ENCODE measurements at places on chromosomes 13 and 19.

DNA sequence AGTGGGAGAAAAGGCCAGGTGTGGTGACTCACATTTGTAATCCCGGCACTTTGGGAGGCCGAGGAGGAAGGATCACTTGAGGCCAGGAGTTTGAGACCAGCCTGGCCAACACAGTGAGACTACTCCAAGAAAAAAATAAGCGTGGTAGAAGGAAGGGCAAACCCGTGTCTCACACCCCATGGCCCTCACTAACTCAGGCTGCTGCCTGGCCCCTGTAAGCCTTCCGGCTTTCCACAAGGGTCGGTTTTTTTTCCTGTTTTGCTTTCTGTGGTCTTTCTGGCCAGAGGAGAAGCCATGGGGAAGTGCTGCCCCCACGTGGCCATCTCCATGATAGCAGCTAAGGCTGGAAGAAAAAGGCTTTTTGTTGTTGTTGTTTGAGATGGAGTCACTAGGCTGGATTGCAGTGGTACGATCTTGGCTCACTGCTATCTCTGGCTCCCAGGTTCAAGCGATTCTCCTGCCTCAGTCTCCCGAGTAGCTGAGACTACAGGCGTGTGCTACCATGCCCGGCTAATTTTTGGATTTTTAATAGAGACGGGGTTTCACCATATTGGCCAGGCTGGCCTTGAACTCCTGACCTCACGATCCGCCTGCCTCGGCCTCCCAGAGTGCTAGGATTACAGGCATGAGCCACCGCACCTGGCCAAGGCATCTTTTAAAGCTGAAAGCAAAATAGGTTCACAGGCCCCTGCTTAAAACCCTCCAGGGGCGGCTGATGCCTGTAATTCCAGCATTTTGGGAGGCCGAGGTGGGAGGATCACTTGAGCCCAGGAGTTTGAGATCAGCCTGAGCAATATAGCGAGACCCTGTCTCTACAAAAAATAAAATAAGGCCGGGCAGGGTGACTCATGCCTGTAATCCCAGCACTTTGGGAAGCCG lies 7.5 kb upstream of the ARHGEF18 start:
- DNase-seq: peak; percentile 19

- DNase-seq: no peak
Measured at GRCh38 chr19:35931874-35932202, 4.3 kb upstream of the LRFN3 start.

DNA sequence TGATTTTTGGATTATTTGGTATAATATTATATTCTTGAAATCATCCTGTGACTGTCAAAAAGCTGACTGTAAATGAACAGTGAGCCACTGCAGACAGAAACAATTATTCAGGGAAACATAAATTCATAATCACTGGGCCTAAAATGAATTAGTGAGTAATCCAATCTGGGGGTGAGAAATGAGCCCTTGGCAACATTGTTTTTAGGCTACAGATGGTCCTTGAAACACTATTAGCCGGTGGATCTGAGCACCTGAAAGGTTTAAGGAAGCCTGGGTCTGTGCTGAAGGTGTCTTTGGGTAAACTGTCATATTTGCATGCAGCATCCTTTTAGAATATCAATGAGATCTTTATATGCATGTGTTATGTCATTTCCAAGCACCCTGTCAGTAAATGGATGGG lies 290.7 kb downstream of the ATP8A2 start:
- no peak for DNase-seq

DNA sequence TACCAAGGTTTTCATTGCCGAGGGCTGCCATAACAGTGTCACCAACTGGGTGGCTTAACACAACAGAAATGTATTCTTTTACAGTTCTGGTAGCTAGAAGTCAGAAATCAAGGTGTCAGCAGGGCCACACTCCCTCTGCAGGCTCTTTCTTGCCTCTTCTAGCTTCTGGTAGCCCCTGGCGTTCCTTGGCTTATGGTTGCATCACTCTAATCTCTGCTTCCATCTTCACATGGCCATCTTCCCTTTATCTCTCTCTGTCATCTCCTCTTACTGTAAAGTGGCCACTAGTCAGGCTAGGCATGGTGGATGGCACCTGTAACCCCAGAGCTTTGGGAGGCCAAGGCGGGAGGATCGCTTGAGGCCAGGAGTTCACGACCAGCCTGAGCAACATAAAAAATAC lies 38.0 kb upstream of the MRI1 start:
- DNase-seq: no peak

GRCh38 chr13:40345654-40346372 lies 320.6 kb downstream of the FOXO1 start:
- no peak for DNase-seq

GRCh38 chr13:45184693-45185092 lies 16.2 kb downstream of the KCTD4 start:
- no peak for DNase-seq

GRCh38 chr13:61410669-61411297 lies 4.9 kb downstream of the PCDH20 start:
- DNase-seq: no peak

- no peak for DNase-seq
Measured at GRCh38 chr13:26168237-26168814, 53.8 kb downstream of the RNF6 start.

DNA sequence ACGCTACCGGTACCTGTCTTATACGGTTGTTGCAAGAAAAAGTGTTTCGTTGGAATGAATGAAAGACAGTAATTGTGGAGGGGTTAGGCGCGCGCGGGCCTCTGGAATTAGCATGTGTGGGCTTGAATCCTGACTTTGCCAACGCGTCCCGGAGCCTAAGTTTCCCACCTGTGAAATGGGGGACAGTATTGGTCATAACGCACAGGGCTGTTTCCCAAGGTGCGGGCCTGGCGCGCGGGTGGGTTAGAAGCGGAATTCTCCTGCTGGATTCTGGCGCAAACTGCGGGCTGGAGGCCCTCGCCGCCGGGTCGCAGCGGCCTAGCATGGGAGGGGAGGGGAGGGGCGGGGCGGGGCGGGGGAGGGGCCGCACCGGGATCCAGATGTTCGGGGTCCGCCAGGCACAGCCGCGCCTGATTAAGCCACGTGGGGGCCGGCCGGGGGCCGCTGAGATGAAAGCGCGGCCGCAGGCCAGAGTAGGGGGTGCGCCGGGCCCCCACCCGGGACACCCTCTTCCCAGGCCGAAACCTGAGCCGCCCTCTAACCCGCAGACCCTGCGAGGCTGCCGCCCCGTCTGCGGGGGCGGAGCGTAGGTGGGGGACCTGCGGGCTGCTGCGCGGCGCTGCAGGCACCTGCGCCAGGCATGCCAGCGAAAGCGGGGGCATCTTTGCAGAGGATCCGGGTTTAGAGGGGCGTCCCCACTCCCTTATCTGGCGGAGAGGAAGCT lies 1.2 kb upstream of the TMEM59L start:
- DNase-seq: no peak

DNA sequence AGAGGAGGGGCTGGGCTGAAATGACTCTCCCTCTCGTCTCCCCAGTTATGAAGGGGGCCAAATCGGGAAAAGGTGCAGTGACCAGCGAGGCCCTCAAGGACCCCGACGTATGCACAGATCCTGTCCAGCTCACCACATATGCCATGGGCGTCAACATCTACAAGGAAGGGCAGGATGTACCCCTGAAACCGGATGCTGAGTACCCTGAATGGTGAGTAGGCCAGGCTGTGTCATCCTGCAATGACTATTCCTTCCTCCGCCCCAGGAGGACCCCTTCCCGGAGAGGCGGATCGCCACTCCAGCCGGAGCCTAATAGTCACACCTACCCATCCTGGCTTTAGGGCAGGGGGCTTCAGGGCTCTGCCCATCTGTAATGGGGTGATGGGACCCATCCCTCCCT lies 2.6 kb downstream of the MRPL54 start:
- no peak for DNase-seq

DNA sequence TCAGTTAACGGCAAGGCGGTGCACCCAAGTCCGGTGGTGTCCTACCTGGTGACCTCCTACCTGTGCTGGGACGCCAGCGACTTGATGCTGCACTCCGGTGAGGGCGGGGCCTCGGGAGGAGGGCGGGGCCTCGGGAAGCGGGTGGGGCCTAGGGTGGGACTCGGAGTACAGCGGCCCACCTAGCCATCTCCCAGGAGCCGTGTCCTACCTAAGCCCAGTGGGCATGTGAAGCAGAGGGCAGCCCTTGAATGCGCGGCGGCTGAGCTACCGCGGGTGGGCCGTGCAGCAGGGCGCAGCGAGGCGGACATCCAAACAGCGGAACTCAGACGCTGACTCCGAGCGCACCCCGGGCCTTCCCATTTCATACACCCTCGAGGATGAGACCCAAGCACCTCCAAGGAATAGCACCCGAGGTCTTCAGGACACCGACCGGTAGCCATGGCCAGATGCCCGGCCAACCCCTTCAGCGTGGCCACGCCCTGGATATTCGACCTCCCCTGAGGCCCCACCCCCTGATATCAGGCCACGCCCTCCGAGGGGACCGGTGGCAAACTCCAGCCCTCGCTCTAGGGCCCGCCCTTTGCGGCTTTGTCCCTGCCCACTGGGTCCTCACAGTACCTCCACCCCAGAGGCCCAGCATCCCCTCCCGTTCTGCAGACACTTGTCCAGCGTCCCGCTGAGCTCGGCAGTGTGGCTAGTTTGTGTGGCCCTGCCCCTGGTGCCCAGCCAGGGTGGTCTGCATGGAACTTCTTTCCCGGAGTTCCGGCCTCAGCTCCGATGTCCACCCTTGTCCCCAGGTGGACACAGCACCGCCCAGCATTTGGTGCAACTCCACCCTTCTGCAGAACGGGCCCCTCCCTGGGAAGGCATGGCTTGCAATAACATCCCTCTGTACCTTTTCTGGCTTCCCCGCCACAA lies 5.4 kb downstream of the KLK1 start:
- no peak for DNase-seq

GRCh38 chr13:110503037-110503901 lies 58.3 kb downstream of the RAB20 start:
- DNase-seq: no peak

DNA sequence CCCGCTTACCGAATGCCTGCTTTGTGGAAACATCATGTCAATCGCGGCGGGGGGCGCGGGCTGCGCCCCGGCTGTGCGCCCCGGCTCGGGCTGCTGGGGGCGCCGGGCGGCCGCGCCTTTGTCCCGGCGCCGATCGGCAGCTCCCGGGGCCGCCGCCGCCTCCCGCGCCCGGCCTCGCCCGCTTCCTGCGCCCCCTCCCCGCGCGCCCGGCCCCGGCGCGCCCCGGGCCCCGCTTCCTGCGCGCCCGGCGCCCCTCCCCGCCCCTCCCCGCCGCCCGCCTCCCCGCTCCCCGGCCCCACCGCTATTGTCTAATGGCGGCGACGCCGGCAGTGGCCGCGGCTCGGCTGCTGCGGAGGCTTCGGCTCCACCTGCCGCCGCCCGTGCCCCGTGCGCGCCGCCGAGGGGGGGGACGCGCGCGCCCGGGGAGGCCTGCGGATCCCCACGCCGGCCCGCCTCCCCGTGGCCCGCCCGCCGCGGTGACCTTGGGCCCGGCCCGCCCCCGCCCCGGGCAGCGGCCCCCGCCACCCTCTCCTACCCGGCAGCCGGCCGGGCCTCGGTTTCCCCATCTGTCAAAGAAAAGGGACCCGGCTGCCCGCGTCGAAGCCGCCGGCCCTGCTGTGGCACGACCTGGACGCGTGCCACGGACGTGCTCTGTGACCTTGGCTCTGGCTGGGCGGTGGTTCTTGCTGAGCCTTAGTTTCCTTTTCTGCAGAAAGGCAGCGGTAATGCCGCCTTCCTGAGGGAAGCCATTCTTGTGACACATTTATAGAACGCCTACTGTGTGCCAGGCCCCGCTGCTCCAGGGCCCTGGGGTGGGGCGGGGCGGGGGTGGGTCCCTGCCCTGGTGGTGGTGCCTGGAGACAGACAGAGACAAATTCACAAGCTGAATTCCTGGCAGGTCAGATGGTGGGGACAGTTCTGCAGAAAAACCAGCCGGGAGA lies at the start of gene TLE5:
TLE5 (minus strand) TSS at position 331 of the 941 bp plus-strand sequence; CDS start at position 36, 295 bp downstream.
- DNase-seq: no peak

DNA sequence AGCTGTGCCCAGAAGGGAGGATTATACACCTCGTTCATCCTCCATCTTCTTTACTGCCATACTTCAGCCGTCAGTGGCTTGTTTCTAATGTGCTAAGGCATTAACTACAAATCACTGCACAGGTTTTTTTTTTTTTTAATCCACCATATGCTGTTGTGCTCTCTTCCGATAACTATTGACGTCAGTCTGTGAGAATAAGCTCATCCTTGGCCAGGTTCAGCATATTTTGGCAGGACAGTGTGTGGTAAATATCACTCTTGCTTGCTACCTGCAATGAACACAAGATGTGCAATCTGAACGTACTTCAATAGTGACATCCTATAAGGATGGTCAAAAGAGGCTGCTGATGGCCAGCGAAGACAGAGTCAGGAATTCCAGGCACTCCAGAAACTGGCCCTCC lies 2030.7 kb upstream of the PCDH20 start:
- DNase-seq: no peak

GRCh38 chr13:109644069-109644750 lies 142.2 kb downstream of the IRS2 start:
- DNase-seq: no peak

DNA sequence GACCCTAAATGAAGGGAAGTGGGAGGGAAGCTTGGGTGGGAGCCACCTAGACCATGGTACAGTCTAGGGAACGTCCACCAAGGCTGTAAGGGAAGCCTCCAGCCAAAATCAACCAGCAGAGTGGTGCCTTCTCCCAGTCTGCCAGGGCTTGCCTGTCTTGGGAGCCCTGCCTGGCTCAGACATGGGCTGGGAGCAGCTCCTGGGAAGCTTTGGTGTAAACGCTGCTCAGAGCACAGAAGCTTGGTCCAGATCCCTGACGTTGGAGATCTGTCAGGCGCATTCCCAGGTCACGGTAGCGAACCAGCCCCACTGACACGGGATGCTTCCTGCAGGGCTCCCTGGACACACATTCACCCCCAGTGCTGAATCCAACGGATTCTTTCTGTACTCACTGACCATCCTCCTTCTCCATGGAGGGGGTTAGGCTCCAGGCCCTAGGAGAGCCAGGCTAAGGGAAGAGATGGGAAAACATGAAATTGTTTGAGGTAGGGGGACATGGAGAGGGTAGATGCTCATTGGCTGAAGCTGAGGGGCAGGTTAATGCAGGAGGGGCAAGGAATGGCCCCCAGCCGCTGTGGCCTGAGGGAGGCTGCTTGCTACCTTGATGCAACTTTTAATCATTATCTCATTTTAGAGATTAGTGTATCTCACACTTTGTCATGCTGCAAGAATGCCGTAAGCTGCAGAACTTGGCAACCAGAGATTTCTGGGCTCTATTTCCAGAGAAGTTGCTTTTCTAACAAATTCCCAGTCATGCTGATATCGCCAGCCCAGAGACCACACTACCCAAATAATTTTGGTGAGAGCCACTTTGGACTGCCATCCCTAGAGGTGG lies 195.8 kb downstream of the UQCRFS1 start:
- no peak for DNase-seq

DNA sequence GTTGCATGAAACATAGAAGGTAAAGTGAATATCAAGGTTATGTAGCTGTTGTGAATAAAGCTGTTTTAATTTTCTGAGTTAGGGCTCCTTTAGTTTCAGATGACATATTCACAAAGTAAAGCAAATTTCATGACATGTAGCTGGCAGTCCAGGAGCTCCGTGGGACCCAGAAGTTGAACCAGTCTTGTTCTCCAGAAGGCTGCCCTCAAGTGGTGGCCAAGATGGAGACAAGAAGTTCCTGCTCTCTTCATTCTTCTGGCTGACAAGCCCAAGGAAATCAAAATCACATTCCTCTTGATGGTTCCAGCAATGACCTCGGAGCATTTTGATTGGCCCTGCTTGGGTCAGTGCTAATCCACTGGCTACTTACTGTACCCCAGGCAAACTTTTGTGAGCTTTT lies 128.7 kb downstream of the LIG4 start:
- DNase-seq: no peak

- DNase-seq: no peak
Measured at GRCh38 chr19:52739576-52739975, 4.7 kb upstream of the ZNF611 start.
